HS-27A (cell line): ENCODE measurements at places on chromosomes 7 and 10.

DNA sequence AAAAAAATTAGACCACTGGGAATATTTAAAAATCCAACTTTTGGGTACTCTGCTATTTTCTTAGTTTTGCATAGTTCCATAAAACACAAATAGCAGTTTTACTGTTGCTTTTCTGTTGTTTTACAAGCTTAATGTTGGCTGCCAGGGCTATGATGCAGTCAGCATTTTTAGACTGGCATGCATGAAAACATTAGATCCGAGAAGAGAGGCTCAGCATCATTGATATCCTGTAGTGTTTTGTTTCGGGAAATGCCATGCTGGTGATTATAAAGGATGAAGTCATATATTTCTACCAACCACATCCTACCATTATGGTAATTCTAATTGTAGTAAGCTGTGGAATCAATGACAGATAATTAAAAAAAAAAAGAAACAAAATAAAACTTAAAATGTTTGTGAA lies 104.6 kb downstream of the MBL2 start:
- no peak for DNase-seq

- DNase-seq = no peak
Observed at GRCh38 chr7:159033956-159034355, 110.7 kb downstream of the VIPR2 start.

- DNase-seq = no peak
Observed at GRCh38 chr10:6019796-6020195, 42.4 kb downstream of the IL2RA start.

GRCh38 chr10:132735341-132735775 lies 50.6 kb downstream of the NKX6-2 start:
- no peak for DNase-seq

- no peak for DNase-seq
Observed at GRCh38 chr7:84686373-84686772, 491.8 kb upstream of the SEMA3A start.

GRCh38 chr7:93043385-93043985 lies 74.3 kb downstream of the SAMD9 start:
- peak; percentile 84 for DNase-seq

GRCh38 chr7:83156006-83156405 lies 6.7 kb downstream of the PCLO start:
- no peak for DNase-seq

DNA sequence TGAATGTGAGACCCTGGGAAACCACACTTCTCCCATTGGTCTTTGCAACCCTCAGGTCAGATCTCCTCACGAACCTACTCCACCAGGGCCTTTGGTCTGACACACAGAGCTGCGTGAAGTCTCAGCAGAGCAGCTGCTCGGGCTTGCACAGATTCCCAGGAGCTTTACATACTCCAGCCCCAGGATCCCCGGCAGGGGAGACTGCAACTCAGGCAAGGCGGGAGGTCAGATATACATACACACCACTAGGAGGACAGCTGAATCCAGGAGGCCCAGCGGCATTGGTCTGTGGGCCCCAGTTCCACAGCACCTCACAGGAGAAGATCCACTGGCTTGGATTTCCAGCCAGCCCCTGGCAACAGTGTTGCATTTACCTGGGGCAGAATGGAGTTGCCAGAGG lies 239.2 kb downstream of the GPAM start:
- no peak for DNase-seq

- no peak for DNase-seq
Observed at GRCh38 chr7:5488286-5488878, 64.7 kb upstream of the TNRC18 start.

DNA sequence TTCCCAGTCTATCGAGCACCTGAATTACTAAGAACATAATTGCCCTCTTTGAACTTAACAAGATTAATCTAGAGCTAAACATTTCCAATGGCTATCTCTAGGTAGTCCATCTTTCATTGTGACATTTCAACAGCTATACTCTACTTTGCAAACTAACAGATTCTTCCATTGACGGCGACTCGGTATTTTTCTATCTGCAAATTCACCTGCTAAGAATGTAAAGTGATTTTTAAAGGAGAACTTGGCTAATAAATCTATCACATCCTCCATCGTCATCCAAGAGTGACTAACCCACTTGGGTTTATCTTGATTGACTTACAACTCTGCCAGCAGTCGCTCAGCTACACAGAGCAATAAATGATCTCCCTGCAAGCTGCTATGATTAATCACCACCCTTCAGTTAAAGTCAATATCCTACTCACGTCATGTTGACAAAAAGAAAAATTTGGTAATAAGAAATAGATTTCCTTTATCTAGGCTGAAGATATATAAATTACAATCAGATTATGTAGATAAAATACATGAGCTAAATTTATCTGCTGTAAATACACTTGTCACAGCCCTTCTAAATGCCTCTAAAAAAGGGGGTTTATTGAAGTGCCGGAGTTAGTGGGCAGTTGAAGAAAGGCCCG lies 99.5 kb downstream of the SFMBT2 start:
- no peak for DNase-seq

DNA sequence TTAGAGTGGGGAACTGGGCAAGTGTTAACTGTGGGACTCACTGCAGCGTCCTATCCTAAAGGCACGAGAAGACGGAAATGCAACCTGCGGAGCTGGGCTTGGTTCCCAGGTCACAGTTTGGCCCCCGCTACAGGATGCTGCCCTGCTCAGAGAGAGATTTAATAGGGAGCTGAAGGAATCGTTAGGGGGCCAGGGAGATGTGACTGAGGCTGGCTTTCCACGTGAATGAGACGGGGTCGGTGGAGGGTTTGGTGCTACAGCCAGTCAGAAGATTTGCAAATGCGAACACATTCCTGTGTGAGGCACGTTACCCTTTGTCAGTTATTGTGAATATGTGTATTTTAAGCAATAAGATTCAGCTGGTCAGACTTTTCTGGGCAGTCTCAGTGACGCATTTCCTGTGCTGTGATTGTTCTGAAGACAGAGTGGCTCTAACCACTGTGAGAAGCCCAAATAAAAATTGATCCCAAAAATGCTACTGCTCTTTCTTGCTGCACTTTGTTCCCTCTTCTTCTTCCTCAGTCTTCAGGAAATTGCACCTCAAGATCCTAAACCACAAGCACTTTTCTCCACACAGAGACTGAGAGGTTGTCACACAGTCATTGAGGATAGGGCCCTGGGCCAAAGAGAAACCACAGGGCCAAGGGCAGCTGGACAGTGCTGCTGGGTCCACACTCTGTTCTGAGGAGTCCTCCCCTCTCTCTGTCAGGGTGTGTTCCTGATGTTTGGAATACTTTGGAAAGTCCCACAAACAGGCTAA lies 21.2 kb downstream of the CYP17A1 start:
- DNase-seq = no peak
